ENCODE measurements at places on chromosomes 1 and 21. TPM values are rescaled to one million over a fixed set of nuclear protein-coding genes. Genes with fewer than 3 reads are reported as not detected.

DNA sequence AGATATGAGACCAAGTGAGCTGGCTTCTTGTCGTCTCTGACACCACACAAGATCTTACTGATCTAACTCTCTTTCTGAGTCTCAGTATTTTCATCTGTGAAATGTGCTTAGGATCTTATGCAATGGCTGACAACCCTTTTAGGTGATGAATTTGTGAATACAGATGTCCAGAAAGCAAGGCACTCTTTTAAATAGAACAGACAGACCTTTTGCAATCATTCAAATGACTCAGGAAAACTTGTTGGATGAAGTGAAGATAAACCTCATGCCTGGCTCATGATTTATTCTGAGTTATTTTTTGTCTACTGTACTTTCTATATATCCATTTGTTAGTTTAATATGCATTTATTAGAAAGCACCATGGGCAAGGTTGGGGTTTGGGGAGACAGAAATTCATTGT lies 411.3 kb downstream of the PTPRU start:
- no peak for DNase-seq

DNA sequence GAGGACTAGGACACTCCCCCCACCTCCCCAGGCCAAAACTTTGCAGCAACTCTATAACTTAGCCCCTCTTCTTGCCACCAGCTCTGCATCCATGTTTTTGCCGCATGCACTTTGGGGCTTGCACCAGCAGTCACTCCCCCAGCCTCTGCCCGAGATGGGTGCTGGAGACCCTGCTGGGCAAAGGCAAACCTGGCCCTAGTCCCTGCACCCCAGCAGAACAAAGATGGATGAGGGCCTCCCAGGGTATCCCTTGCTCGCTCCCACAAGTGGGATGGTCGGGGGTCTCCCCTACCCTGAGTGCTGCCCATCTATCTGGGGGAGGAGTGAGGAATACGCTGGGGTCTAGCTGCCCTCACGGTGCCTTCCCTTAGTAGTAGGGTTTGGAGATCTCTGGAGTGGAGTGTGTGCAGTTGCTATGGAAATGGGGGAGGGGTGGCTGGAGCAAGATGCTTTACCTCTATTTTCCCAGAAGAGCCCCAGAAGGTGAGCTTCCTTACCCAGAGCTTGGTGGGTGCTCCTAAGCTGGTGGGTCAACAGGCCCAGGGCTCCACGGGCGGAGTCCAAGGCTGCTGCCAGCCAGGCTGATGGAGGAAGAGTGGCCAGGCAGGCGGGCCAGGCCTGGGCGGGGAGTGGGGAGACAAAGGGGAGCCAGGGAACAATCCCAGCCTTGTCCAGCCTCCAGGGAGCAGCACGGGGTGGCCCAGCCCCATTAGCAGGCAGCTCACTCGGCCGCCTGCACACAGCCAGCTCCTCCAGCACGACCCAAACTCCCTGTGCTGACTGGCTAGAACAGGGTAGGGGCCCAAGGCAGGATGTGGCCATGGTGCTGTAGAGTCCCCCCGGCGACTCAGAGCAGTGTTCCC lies at the start of gene PAQR6:
TSS of gene PAQR6 (minus strand) at position 597 of the 863 bp plus-strand sequence. CDS start 1,325 bp downstream, outside the sequence.
- peak; percentile 83 for DNase-seq

Gene EIF2D
- polyA plus RNA-seq = 58.6 TPM

Gene DMRTA2
- polyA plus RNA-seq = 19.7 TPM

Gene FAM151A
- not detected for polyA plus RNA-seq

- DNase-seq = no peak
These were observed 10.7 kb downstream of the PIGR start for GRCh38 chr1:206935491-206936067.

DNA sequence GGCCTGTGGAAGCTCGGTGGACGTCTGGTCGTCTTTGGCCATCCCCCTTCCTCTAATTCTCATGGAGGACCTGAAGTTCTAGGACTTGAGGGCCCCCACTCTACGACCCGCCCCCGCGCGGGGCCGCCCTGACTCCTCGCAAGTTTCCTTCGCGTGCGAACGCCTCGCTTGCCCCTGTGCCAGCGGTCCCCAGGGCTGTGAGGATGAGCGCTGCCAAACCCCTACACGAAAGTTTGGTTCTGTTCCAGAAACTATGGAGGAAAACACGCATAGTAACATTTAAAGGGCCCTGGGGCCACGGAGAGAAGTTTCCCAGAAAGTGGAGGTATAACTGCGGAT lies 304 bp upstream of the GNG12 start:
- DNase-seq = no peak

Gene ANKRD45
- polyA plus RNA-seq = 1.8 TPM

Gene PTPN22
- not detected for polyA plus RNA-seq

- no peak for DNase-seq
These were observed 29.1 kb upstream of the NFIA start for GRCh38 chr1:61053226-61053711.

DNA sequence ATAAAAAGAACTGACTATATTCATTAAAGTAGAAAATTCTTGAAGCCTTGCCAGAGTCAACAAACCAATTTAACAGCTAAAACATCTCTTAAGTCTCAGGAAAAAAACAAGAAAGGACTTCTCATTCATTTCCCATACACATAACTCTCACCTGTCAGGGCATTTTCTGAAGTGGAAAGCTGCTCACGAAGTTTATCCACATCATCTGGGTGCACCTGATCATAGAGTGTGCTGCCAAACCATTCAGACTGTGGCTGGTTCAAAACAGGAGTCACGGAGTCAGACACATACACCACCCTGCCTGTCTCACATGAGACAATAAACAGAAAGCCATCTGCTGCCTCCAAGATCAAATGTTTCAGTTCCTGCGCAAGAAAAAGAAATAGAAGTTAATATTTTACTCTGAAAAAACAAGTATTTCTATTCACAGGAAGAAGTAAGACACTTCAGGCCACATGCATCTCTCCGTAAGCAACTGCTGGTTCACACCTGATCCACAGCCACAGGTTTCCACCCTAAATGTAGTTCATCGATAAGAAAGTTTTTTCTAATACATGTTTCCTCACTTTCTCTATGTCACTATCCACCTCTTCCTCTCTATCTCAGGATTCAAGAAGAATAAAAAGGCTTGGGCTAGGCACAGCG lies 28.2 kb upstream of the CTSK start:
- no peak for DNase-seq

DNA sequence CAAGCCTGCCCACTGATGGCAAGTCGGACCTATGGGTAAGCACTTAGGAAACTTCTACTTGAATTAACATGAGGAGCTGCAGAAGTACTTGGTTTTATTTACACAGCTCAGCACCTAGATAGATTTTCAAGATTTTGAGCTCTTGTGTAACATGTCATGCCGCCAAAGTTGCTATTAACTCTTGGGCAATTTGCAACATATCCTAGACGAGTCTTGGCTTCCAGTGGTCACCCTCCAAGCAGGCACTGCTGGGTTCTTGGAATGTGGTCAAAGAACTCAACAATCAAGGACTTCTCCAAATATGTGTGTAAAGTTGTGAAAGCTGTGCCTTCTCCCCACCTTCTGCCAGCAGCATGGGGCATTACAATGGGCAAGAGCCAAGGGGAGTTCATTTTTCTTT lies 17.8 kb upstream of the GUCA2B start:
- no peak for DNase-seq

Gene SNX7
- polyA plus RNA-seq = 2.2 TPM

Gene KCNH1
- polyA plus RNA-seq = 5.2 TPM

DNA sequence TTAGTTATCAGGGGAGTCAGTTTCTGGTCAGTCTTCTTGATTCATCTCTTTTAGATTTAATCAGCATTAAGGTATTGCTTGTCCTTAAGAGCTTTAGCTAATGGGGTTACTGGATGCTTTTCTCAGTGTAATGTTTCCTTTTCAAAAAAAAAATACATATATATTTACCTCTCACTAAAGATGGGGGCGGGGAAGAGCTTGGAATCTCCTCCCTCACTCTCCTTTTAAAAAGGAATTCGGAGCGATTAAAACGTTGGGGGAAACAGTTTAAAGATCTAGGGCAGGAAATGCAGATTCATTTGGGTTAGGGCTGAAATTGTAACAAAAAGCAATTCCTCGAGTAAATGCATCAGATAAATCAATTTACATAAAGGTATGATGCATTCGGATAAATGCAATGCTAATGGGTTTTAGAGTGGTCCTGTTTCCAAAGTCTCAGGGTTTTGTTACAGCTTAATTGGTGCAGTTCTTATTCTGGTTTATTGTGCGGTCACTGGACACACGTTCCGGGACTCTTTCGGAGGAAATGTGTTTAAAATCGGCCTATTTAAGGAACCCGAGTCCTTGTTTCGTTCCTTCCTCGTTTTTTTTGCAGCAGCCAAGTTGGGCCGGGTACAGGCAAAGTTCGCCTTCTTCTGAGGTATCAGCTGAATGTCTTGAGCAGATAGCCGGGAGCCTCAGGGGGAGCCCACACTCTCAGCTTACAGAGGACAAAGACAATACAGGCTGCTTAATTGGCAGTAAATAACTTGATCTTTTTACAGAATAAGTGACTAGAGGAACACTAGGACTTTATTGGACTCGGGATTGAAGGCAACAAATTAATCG lies 1.6 kb downstream of the LMO4 start:
- DNase-seq = peak; percentile 56

- DNase-seq = no peak
These were observed 431 bp upstream of the C1orf52 start for GRCh38 chr1:85259912-85260274.

Gene GPR3
- polyA plus RNA-seq = 2.7 TPM

Gene VWA5B1
- polyA plus RNA-seq = 0.14 TPM

Gene TFF2
- polyA plus RNA-seq = not detected

Gene SYT11
- polyA plus RNA-seq = 271 TPM

Gene FLG2
- polyA plus RNA-seq = not detected

- peak; percentile 69 for DNase-seq
These were observed 10.4 kb downstream of the LAMB3 start for GRCh38 chr1:209641832-209642172.

Gene RPTN
- polyA plus RNA-seq = not detected

- no peak for DNase-seq
These were observed 187.1 kb downstream of the CAMTA1 start for GRCh38 chr1:6972399-6972798.

GRCh38 chr1:169043823-169044222 lies 62.7 kb upstream of the ATP1B1 start:
- DNase-seq = no peak

DNA sequence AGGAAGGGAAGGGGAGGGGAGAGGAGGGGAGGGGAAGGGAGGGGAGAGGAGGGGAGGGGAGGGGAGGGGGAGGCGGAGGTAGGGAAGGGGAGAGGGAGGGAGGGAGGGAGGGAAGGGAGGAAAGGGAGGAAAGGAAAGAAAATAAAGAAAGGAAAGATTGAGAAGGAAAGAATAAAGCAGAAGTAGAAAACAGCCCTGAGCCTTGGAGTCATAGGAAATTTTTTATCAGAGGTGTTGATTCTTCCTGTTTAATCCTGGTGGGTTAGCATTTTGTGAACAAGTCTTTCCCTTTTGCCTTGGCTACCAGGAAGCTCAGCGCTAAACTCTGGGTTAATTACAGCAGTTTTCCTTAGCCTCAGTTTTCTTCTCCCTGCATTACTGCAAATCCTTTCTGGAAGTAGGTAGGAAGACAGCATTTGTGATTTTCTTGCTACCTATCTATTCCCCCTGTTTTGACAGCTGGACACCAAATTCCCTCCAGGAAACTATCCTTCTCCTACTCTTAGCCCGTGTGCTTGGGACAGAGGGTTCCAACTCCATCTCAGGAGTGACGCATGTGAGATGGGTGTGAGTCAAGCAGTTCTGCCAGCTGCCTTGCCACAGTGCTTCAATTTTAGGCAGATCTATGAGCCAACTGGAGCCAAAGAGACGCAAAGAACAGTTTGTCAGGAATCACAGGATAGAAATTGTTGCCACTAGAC lies 26.9 kb downstream of the TOMM20 start:
- DNase-seq = no peak

DNA sequence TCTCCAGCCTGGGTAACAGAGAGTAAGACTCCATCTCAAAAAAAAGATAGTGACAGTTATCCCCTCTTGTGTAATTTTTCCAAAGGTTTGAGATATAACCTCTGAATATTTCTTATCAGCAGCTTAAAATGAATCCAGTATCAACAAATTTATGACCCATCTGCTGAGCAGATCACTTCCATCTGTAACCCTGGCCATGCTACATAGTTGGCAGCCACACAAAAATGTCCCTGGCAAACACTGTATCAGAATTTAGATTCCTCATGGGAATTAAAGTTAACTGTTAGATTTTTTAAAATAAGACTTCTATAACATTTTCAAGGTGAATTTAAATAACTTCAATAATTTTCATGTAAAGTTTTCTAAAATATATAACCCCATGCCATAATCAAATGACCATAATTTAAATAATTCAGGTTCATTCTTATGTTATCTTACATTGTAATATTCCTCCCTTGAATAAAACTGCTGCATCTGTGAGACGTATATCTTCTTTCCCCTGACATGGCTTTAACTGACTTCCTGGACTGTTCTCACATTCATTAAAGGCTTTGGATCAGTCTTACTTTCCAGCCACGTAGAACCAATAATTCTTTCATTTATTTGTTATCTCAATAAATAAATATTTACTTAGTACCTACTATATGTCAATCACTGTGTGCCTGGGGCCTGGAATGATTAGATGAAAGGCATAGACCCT lies 5.3 kb upstream of the PRPF38B start:
- no peak for DNase-seq

- DNase-seq = no peak
These were observed 131.2 kb downstream of the AK5 start for GRCh38 chr1:77412820-77413530.

Gene ADORA1
- polyA plus RNA-seq = 32.5 TPM

GRCh38 chr1:58620259-58620658 lies 43.2 kb upstream of the TACSTD2 start:
- no peak for DNase-seq

GRCh38 chr1:211625040-211625439 lies 46.1 kb upstream of the SLC30A1 start:
- no peak for DNase-seq

DNA sequence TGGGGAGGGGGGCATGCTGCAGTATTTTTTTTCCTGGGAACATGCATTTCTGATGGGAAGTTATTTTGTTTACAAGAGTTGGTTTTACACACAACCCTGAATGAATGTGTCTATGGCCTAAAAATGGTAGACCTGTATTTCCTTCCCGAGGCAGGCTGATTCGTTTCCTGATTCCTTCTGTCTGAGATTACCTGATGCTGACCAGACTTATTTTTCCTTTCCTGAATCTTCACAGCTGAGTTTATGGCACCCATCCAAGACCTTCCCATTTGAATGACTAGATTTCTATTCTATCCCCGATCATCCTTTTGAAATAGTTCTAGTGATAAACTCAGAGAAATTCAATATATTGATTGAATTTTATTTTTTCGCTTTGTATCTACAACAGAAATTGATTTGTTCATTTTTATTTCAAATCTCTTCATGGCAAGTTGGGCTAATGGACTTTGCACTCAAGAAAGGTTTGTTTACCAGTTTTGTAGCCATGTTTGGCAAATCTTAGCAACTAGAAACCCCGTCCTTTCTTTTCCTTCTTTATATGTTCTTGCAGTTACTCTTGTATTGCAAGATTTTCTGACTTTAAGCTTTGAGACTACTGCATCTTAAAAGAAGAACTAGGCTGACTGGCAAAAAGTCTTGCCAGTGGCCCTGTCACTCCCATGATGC lies 15.9 kb upstream of the PLEKHM2 start:
- DNase-seq = no peak

- no peak for DNase-seq
These were observed 4.7 kb downstream of the C1orf174 start for GRCh38 chr1:3895279-3895950.
